NCI-H1048 (cell line): ENCODE measurements at places on chromosomes 12 and 14.

- DNase-seq = no peak
Observed at GRCh38 chr12:27667540-27667939, 28.7 kb upstream of the REP15 start.

DNA sequence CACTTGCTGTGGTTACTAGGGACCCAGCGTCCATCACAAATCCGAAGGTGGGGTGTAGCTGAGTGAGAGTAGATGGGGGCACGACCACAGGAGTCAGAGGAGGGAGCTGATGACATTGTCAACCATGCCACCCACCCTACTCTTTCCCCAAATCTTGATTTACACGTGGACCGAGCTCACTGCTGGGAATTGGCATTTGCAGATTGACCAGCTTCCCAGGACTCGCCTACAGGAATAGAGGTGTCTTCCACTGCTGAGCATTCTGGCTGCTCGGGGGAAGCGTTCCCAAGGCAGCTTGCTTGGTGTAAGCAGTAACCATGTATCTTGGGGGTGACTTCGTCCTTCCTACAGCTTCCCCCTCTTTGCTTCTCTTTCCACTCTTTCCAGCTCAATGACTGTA is 353 bp upstream of the PTPRR start:
- no peak for DNase-seq

DNA sequence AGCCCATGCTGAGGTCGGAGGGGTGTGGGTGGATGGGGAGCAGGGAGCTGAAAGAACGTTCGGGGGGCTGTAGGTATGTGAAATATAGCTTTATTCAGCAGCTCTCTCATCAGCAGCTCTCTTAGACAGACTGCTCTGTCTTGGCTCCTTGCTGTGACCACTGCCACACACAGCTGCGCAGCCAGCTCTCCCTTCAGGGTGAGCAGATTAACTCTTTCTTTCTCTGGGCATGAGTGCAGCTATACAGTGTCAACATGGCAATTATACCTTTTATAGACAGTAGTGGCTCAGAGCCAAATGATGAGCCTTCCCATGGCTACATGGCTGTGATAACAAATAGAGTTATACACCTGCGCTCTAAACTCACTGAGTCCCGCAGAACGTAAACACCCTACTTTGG is 137.7 kb upstream of the NEDD1 start:
- no peak for DNase-seq

- DNase-seq = no peak
Observed at GRCh38 chr12:4807116-4807783, 87.0 kb downstream of the GALNT8 start.

DNA sequence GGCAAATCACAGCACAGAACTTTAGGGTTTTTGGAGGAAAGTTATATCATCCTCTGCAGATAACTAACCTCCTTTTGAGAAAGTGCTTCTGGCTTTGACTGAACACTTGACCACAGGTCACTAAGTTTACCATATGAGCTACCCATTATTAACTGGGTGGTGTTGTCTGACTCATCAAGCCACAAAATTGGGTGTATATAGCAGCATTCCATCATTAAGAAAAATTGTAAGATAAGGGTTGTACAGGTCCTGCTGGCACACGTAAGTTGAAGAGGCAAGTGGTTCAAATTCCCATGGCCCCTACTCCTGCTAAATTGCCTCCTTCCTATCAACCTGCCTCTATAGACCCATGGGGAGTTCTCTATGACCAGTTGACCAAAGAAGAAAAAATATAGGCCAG is 39.5 kb downstream of the L2HGDH start:
- no peak for DNase-seq

DNA sequence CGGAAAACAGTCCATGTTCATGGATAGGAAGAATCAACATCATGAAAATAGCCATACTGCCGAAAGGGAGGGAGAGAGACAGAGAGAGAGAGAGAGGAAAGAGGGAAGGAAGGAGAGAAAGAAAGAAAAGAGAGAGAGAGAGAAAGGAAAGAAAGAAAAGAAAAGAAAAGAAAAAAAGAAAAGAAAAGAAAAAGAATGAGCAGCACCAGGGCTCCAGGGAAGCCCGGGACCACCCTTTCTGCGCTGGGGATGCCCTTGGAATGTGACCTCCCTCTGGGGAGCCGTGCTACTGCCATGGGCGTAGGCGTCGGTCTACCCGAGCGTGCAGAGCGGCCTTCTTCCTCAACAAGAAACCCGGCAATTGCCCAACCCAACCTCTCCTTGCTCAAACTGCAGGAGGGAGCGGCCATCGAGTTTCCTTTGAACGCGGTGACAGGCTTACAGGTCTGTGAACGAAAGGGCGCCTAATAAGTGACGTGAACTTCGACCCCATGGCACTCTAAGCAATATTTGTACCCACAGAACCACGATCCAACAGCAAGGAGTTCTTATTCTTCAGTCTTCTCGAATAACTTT is 16.9 kb downstream of the OR6S1 start:
- DNase-seq = no peak

GRCh38 chr12:574475-575128 is 88.6 kb downstream of the NINJ2 start:
- no peak for DNase-seq

DNA sequence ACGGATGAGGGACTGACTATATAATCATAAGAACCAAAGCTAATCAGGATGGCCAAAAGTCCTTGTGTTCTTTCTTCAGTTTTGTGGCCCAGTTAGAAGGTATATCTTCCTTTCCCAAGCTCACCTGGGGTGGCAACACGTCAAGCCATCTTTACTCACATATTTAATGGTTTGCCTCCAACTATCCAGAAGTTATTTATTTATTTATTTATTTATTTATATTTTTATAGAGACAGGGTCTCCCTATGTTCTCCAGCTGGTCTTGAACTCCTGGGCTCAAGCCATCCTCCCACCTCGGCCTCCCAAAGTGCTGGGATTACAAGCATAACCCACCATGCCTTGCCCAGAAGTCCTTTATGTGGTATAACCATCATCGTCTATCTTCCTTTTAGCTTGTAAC is 11.8 kb upstream of the SP7 start:
- no peak for DNase-seq

GRCh38 chr14:23727566-23728335 is 91.6 kb downstream of the DHRS2 start:
- no peak for DNase-seq

- no peak for DNase-seq
Observed at GRCh38 chr14:34330846-34331245, 131.2 kb downstream of the SPTSSA start.

GRCh38 chr12:117064049-117064448 is 35.2 kb downstream of the TESC start:
- no peak for DNase-seq

GRCh38 chr12:62434494-62435302 is 31.9 kb upstream of the MON2 start:
- no peak for DNase-seq

GRCh38 chr14:89516173-89516572 is 99.1 kb upstream of the FOXN3 start:
- no peak for DNase-seq

DNA sequence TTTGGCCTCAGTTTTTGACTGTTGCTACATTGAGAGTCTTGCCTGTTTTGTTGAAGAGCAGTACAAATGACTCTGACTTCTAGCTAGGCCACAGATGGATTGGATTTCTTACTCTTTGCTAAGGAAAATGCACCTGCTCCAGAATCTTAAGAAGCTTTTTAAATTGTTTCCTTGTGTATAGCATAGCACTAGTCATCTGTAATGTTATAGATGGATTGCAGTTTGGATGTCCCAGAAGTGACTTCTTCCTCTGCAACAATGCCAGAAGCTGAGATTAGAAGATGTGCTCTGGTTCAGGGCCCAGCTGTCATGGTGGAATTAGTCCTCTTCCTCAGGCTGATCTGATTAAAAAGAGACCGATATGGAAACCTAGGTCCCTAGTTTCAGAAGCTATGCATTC is 67.9 kb downstream of the DAAM1 start:
- no peak for DNase-seq

- no peak for DNase-seq
Observed at GRCh38 chr12:120960657-120961056, 17.7 kb upstream of the HNF1A start.

- no peak for DNase-seq
Observed at GRCh38 chr14:99124482-99125105, 147.4 kb downstream of the BCL11B start.

GRCh38 chr12:48175613-48176416 is 7.6 kb upstream of the CCDC184 start:
- DNase-seq = no peak

GRCh38 chr14:86790408-86791364 is 1202.3 kb downstream of the GALC start:
- DNase-seq = no peak

DNA sequence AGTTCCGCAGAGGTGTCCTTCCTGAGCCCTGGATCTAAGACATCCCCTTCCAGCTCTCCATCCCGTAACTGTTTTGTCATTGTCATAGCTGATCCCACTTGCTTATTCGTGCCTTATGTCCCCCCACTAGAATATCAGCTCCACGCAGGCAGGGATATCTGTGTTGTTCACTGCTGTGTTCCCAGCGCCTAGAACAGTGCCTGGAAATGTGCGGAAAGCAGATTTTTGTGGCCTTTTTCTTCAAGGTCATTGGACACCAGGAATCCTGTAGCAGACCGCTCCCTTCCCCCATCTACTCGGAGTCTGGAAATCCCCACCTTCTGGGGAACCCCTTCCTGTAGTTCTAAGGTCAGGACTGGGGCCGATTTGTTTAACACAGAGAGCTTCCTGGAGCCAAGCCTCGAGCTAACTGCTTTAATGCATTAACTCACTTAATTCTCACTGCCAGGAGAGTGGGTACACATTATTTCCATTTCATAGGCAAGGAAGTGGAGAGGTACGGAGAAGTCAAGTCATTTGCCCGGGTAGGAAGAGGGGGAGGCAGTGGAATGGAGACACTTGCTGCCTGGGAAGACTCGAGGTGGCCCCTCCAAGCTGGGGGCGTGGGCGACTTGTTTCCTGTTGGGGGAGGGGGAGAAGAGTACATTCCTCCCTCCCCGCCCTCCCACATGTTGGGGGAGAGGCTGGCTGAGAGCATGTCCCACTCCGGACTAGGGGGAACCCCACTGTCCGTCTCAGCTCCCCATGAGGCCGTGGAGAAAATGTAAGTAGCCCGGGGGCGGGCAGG is 1.2 kb upstream of the SH2B3 start:
- DNase-seq = no peak

DNA sequence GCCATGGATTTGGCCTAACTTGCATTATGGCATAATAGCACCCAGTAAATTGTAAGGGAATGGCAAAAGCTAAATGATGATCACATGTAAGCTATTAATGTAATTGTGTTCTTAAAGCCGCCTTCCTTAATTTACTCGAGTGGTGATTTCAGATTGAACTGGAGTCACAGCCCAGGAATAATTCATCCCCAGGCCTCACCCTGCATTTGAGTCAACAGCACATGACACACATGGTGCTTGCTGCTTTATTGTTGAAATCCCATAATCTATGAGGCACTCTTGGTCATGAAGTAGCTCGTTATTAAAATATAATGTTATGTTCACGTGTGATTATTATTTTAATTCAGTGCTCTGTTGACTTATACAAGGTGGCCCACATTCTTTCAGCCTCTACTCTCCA is 547.5 kb downstream of the VRK1 start:
- no peak for DNase-seq

DNA sequence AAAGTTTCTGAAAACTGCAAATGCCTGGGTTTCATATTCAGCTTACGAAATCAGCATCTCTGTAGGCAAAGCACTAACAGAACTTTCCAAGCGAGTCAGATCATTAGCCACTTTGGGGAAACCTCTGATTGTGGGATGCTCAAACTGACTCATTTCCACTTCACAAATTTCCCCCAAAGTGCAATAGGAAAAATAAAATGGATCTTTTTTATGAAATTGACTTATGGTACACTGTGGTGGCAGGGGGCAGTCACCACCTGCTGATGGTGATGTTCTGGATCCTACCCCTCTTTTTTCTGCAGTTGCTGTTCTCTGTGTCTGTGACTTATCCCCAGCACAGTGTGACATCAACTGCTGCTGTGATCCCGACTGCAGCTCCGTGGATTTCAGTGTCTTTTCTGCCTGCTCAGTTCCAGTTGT is 5.6 kb downstream of the TCTN1 start:
- no peak for DNase-seq

DNA sequence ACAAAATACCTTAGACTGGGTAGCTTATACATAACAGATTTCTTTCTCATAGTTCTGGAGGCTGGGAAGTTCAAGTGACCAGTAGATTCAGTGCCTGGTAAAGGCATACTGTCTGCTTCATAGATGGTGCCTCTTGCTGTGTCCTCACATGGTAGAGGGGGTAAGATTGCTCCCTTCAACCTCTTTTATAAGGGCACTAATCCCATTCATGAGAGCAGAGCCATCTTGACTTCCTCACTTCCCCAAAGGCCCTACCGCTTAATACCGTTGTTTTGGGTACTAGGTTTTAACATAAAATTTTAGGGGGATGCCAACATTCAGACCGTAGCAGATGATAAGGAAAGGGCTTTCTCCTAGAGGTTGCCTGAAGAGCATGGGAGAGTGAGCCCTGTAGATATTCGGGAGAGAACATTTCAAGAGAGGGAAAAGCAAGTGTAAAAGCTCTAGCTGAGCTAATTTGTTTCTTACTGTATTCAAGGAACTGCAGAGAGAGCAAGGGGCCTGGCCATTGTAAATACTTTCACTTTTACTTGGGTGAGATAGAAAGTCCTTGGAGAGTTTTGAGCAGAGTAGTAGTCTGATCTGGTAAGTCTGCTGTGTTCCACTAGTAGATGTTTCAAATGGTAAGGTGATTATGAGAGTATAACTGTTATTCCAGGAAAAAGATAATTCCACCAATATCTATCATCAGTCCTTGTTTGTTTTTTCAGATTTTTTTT is 27.3 kb downstream of the FRS2 start:
- no peak for DNase-seq

DNA sequence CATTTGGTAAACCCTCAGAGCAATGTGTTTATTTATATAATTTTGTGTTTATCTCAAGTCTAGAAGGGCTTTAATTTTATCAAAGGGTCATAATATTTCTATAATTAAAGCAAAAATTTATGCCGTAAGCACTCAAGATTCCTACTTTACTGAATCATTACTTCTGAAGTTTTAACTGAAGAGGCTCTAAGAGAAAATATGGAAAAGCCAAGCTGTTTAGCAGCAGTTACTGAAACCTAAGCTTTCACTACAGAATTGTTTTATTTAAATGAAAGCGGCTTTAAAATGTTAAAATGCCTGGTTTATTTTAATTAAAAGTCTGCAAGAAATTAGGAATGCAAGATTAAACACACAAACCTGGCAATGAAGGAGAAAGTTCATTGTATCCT is 73.9 kb upstream of the BBS10 start:
- no peak for DNase-seq

DNA sequence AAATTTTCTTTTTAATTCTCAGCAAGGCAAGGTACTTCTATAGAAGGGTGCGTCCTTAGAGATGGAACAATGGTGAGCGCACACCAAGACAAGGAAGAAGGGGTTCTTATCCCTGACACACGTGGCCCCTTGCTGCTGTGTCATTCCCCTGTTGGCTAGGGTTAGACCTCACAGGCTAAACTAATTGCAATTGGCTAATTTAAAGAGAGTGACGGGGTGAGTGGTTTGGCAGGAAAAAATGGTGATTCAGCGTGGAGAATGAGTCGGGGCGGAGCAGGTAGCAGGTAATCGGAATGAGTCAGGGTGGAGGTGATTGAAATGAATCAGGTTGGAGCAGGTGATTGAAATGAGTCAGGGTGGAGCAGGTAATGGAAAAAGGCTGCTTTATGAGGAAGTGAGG is 36.3 kb upstream of the HECTD1 start:
- no peak for DNase-seq
